Kidney (tissue), 22 donors: ENCODE measurements at places on chromosomes 1 and 21.

GRCh38 chr1:113245252-113245651 is 145.1 kb upstream of the MAGI3 start:
- no peak for DNase-seq

DNA sequence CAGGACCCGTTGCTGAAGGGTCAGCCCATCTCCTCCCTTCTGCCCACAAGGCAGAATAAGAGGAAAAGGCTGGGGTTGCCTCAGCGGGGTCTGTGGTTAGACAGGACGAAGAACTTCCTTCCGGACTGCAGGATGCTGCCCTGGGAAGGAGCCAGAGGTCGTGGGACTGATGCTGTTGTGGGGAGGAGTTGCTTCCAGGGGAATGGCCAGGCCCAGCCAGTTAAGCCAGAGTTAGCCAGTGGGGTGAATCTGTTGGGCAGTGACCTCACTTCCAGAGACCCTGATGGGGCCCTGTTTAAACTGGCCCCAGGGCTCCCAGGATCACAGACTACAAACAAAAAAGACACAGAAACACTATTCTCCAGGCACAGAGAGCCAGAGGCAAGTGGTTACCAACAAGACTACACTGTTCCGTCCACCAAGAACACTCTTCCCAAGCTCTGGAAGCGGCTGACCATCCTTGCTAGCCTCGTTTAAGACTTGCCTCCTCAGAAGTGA is 13.0 kb downstream of the FAM229A start:
- no peak for DNase-seq

GRCh38 chr1:64895500-64895899 is 70.8 kb downstream of the JAK1 start:
- DNase-seq, result no peak

- DNase-seq, result no peak
Observed at GRCh38 chr1:31568895-31569595, 7.3 kb upstream of the TINAGL1 start.

- no peak for DNase-seq
Observed at GRCh38 chr21:30234050-30234449, 18.2 kb upstream of the CLDN8 start.

GRCh38 chr1:170593173-170594011 is 61.4 kb downstream of the GORAB start:
- DNase-seq, result peak; percentile 32

DNA sequence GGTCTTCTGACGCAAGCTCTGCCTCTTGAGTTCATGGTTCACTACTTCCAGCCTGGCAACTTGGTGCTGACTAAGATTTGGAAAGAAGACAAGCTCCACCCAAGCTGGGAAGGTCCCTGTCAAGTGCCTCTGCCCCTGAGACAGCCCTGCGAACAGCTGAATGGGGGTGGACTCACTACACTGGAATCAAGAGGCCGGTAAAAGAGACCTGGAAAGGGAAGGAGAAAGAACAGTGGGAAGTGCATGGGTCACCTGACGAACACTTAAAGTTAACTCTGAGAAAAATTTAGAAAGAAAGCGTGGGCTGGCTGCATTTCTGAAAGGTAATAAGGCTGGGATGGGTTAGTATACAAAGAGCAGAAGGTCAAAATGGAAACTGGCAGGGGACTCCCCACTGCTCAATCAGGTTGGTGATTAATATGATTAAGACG is 26.1 kb upstream of the ZNF496 start:
- no peak for DNase-seq

DNA sequence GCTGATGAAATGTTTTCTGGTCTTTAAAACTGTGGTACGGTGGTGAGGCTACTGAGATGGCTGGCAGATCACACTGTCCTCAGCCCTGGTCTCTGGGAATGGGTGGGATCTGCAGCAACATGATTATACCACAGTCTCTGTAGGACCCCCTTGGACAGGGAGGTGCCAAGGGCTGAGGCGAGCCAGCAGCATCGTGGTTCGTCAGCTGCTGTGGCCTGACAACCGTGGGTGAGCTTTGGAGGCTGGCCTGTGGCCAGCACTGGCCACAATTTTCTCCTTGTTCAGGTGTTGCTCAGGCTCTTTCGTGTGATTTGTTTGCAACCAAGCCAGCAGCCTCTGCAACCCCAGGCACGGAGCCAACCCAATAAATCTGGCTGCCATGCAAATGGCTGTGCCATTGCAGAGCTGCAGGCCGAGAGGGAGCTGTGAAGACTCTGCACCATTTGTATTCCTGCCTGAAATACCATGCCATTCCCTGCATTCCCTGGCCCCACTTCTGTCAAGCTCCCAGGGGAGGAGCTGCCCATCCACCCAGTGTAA is 70.9 kb downstream of the PCP4 start:
- no peak for DNase-seq

DNA sequence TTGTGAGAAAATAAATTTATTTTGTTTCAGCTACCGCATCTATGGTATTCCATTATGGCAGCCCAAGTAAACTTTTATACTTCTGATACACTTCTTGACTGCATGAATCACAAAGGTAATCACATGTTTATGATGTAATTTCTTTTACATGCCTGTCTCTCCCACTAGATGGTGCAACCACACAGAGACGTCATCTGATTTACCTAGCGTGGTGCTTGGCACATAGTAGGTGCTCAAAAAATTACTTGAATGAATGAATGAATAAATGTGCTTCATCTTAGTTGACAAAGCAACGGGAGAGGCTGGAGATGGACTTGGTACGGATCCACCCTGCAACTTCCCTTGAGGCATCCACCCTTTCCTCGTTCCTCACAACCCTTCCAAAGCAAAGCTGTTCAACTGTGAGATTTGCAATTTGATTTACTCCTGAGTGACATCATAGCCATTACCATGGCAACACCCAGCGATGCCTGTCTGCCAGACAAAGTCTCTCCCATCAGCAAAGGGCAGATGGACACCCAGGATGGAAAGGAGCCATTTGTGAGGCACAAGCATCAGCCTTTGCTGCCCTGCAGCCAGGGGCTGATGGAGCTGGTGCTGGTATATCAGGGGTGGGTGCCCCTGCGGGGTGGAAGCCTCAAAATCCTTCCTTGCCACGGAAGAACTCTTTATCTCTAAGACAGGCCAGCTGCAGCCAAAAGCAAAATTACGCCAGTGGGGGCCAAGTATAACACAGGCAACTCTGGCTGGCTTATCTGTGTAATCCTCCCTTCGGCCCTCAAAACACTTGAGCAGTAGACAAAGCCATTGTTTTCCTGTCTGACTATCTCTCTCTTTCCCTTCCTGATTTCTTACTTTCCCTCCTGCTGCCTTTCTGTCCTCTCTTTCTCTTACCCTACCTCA is 18.9 kb upstream of the VWA5B1 start:
- DNase-seq, result no peak

DNA sequence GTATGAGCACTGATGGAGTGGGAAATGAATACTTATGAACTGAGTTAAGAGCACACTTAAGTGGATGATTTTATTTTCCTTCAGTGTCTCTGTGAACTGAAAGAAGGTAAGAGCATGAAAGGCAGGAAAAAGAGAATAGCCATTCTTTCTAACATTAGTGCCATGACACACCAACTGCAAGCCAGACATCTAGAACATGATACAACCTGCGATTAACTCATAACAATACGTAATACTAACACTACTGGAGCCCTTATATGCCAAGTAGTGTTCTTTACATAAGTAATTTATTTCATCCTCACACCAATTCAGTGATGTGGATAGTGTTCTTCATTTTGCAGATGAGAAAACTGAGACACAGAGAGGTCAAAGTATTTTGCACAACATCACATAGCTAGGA is 56.7 kb downstream of the PRRX1 start:
- no peak for DNase-seq

DNA sequence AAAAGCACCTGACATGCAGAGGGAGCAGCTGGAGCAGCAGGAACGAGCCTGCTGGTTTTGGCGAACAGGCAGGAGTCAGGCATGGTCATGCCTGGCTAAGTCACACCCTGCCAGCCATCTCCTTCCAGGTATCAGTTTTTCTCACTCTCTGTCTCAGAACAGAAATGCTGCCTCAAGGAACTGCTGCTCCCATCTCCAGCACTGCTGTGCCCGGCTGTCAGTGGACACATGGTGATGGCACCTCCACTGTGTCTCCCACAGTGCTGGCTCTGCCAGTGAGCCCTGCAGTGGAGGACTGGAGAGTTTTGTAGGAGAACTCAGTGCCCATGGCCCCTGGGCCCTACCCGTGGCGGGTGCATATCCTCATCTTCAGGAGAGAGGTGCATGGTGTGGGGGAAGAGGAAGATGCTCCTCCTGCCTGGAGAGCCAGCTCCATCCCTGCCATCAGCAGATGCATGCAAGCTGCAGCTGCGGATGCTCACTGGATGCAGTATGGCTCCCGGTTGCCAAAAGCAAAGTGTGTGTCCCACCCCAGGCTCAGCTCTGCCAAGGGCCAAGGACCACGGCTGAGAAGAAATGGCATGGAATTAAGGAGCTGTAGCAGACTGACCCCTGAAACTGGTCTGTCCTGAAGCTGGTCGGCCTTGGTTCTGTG is 114.7 kb downstream of the GRIK3 start:
- DNase-seq, result no peak
